ENCODE measurements at places on chromosomes 16 and 17.

DNA sequence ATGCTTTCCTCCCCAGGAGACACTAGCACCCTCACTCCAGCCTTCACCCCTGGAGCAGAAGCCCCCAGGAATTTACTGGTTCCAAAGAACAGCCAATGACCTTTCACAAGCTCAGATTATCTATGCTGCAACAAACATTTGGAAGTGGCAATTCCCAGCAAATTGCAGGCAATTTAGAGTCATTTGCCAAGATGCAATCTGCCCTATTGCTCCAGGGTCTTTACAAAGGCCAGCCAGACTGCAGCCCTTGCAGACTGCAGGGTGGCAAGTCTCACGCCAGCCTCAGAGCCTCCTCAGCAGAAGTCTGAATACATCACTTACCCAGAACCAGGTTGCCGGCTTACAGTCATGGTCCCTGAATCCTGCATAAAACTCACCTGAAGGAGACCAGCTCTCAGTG is 21.8 kb downstream of the AXIN1 start:
- DNase-seq: no peak

- no peak for DNase-seq
Observed at GRCh38 chr16:72999541-73000019, 48.3 kb downstream of the ZFHX3 start.

DNA sequence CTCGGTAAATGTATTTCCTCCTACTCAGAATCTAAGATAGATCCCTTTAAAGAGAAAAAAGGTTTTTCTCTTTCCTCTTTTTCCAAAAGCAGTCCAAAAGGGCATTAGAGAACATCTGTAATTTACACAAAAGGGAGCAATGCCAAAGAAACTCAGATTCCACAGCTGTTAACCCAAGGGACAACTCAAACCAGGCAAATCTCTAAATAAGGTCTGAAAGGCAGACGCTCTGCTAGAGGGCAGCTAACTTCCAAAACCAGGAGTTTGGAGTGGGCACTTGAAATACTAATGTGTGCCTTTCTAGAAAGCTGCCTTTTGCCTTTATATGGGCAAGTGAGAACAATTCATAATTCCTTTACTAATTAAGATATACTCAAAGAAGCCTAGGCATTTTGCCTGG is 435.7 kb downstream of the ZFHX3 start:
- DNase-seq: no peak

DNA sequence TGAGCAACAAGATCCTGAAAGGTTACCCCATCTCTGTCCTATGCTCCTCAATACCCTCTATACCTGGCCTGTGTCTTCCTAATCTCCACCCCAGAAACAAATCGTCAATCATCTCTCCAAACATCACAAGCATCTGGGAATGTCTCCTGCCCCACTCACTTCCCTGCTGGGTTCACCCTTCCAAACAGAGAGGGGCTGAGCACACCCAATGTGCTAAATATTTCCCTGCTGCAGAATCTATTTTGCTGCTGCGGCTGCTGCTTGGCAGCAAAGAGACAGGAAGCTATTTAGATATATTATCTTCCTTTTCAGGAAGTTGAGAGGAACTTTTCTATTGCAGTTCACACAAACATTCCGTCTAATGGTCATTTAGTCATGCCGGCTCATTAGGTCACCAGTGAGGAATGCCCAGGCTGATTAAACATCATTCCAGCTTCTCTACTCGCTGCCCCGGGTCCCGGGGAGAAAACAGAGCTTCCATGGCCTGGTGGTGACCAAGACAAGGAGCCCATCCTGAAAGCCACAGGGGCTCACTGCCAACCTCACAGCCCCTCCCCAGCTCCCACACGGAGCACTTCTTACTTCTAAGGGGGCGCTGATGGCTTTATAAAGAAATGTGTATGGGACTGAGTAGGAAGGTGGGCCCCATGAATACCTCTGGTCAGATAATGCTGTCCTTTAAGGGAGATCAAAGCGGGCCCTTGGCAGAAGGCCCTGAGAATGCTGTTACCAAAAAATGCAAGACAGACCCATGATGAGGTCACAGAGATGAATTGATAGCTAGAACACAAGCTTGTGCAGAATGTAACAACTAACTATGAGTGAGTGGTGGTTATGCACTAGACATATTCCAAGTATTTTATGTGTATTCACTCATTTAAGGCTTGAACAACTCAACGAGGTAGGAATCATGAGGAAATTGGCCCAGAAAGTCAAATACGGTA is 218.3 kb downstream of the SOX9 start:
- no peak for DNase-seq

- DNase-seq: no peak
Observed at GRCh38 chr17:49022391-49022941, 25.3 kb downstream of the IGF2BP1 start.

GRCh38 chr17:62948370-62948769 is 17.7 kb upstream of the TANC2 start:
- no peak for DNase-seq

- DNase-seq: no peak
Observed at GRCh38 chr17:9644910-9645751, at the start of gene USP43. Gene USP43, plus strand, starts transcription at chr17:9645517. Its CDS starts 116 bp downstream, at chr17:9645633.

DNA sequence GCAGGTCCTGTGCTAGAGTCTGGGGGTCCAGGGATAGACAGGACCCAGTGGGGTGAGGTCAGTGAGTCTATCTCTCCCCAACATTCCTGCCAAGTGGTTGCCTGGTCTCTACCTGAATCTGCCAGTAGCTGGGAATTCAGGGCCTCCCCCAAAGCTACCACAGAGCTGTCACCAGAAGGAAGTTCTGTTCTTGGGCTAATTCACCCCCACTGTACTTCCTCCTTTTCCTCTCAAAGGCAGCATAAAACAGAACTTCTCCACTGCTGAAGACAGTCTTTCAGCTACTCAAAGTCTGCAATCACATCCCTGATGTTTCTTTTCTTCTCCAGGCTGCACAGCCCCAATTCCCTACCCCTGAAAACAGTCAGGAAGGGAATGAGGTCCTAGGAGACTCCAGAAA is 8.7 kb downstream of the CAMTA2 start:
- no peak for DNase-seq

GRCh38 chr17:76102944-76103273 is 678 bp downstream of the EXOC7 start:
- no peak for DNase-seq

GRCh38 chr17:78131172-78132083 is 857 bp downstream of the TMC8 start:
- no peak for DNase-seq

GRCh38 chr17:5596421-5596820 is 12.1 kb upstream of the NLRP1 start:
- DNase-seq: no peak

GRCh38 chr16:20847550-20847949 is 41.2 kb downstream of the REXO5 start:
- DNase-seq: no peak
